Aortic smooth muscle cell (primary cell): ENCODE measurements at places on chromosomes 7 and 10. TPM values are rescaled to one million over a fixed set of nuclear protein-coding genes. Genes with fewer than 3 reads are reported as not detected.

The TMEM229A gene
- 0.13 and 0.37 TPM in 2 replicates for total RNA-seq

The BMS1 gene
- 18.5 and 22.1 TPM in 2 replicates for total RNA-seq

The ECHDC3 gene
- 4.5 and 6.6 TPM in 2 replicates for total RNA-seq

The SEMA3D gene
- 18.9 and 27.4 TPM in 2 replicates for total RNA-seq

The HOXA2 gene
- 0.79 and 0.99 TPM in 2 replicates for total RNA-seq

The EBLN1 gene
- not detected in 2 replicates for total RNA-seq

The TRIM50 gene
- total RNA-seq: not detected in 2 replicates

The NAT16 gene
- not detected in 2 replicates for total RNA-seq

The EPHB4 gene
- 14.1 and 16.4 TPM in 2 replicates for total RNA-seq

The PROSER2 gene
- 2.0 and 2.1 TPM in 2 replicates for total RNA-seq

The CLDN4 gene
- 0.12 and 0.13 TPM in 2 replicates for total RNA-seq

The COL26A1 gene
- 0.12 TPM in 1 of 2 replicates, not detected in the other for total RNA-seq

The FRAT1 gene
- 1.7 and 2.1 TPM in 2 replicates for total RNA-seq

The OR2A5 gene
- total RNA-seq: not detected in 2 replicates

The FOXI2 gene
- not detected in 2 replicates for total RNA-seq

The PPP1R17 gene
- total RNA-seq: not detected in 2 replicates

The ZNF503 gene
- total RNA-seq: 10.8 and 14.8 TPM in 2 replicates

The CYREN gene
- total RNA-seq: 33.4 and 44.0 TPM in 2 replicates

The SFTPA1 gene
- not detected in 2 replicates for total RNA-seq

The GPR26 gene
- not detected in 2 replicates for total RNA-seq

The COX15 gene
- 31.2 and 32.8 TPM in 2 replicates for total RNA-seq

The ADARB2 gene
- not detected in 2 replicates for total RNA-seq

The LIPM gene
- total RNA-seq: 0.13 TPM in 1 of 2 replicates, not detected in the other

The IL2RA gene
- total RNA-seq: not detected in 2 replicates

The LRRC61 gene
- total RNA-seq: not detected in 2 replicates

The PODXL gene
- 5.2 and 11.7 TPM in 2 replicates for total RNA-seq

The GCK gene
- total RNA-seq: 0.25 and 0.26 TPM in 2 replicates

The CRCP gene
- total RNA-seq: 27.0 and 29.4 TPM in 2 replicates

The CPA2 gene
- not detected in 2 replicates for total RNA-seq

The USP6NL gene
- total RNA-seq: 11.0 and 13.2 TPM in 2 replicates

The FAM180A gene
- total RNA-seq: 69.9 and 78.5 TPM in 2 replicates

The BICC1 gene
- total RNA-seq: 66.3 and 88.6 TPM in 2 replicates

The CLCN1 gene
- not detected in 2 replicates for total RNA-seq

The CASP7 gene
- total RNA-seq: 27.6 and 37.9 TPM in 2 replicates

The ARHGEF5 gene
- total RNA-seq: 2.0 TPM in 2 replicates

The EPO gene
- total RNA-seq: not detected in 2 replicates

The POT1 gene
- 29.0 and 34.9 TPM in 2 replicates for total RNA-seq

The ENTPD1 gene
- total RNA-seq: 0.99 and 1.1 TPM in 2 replicates

The POU6F2 gene
- not detected in 2 replicates for total RNA-seq

The PKD2L1 gene
- not detected in 2 replicates for total RNA-seq

The C10orf67 gene
- not detected in 2 replicates for total RNA-seq

The CRYGN gene
- 0.12 and 0.13 TPM in 2 replicates for total RNA-seq

The ABCB1 gene
- 1.3 and 3.9 TPM in 2 replicates for total RNA-seq

The SLC18A3 gene
- total RNA-seq: not detected in 2 replicates

The PLEKHS1 gene
- total RNA-seq: not detected in 2 replicates

The ANKRD7 gene
- 0.19 and 0.26 TPM in 2 replicates for total RNA-seq

The ANKRD61 gene
- 0.12 and 0.26 TPM in 2 replicates for total RNA-seq

The TBX20 gene
- 7.5 and 12.0 TPM in 2 replicates for total RNA-seq

The CALHM1 gene
- not detected in 2 replicates for total RNA-seq

The KIAA1217 gene
- total RNA-seq: 1.6 and 5.2 TPM in 2 replicates

The DGKI gene
- 3.9 and 5.3 TPM in 2 replicates for total RNA-seq

The SAMD9 gene
- 25.6 and 26.8 TPM in 2 replicates for total RNA-seq
